NCI-H187 treated with DMSO at 0.1 percent for 48 hours (cell line): ENCODE measurements at places on chromosomes 2 and 18.

DNA sequence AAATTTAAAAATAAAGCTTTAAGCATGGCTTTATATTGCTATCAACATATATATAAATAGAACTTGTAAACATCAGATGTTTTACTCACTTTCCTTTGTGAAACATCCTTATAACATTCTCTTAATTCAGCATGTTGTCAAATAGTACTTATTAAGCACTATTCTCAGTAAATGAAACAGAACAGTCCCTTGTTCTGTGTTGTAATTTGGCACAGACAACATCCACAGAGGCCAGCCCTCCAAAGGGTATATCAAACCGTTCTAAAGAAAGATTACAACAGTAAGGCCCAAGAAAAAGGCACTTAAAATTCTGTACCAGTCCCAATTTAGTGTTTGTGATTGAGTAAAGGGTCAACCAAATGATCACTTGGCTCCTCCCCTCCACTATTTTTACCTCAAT is 46.0 kb downstream of the GAREM1 start:
- DNase-seq = no peak

DNA sequence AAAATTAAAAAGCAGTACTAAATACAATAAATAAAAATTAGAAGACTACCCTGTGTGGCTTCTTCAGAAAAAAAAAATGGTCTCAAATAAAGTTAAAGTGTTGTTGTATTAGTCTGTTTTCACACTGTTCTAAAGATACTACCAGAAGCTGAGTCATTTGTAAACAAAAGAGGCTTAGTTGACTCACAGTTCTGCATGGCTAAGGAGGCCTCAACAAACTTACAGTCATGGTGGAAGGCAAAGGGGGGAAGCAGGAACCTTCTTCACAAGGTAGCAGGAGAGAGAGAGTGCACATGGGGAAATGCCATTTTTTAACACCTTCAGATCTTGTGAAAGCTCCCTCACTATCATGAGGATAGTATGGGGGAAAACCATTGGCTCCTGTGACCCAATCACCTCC is 612.8 kb downstream of the RNF144A start:
- no peak for DNase-seq

DNA sequence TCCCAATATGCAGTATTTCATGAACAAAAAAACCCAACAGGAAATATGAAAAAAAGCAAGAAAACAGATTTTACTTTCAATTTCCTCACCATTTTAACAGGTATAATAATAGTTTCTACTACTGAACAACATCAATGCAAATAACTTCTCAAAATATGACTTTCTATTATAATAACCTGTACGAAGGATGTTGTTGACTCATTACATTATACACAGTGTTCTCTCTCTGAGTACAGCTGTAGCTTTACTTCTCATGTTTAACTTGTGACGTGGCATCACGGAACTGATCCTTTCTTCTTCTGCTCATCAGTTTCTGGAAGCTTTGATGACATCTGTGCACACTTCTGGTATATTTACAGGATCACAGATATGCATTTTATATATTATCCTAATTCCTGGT is 40.0 kb downstream of the FAM228A start:
- no peak for DNase-seq

DNA sequence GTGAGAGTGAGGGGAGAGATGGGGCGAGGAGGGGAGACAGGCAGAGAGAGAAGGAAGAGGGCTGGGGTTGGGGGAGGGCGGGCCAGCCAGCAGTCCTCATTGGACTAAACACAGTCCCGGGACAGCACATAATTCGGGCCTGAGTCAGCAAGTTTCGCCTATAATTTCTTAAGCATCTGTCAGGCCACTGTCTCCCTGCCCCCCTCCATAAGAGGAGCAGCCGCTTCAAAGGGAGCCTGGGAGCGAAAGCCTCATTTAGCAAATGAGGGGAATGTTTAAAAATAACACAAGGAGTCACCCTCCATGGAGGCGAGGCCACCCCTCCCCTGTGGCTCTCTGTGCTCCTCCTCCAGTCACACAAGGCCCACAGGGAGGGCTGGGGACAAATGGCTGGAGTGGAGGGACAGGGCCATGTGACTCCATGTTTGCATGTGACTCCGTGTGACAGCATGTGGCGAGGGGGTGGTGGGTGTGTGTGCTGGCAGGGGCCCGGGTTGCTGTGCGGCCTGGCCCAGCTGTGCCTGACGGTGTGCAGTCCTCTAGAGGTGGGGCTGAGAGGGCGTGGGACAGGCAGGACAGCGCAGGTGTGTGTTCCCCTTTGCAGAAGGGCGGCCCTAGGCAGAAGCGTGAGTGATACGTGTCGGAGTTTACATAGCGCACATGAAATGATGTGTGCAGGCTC is 162.4 kb downstream of the CELF4 start:
- DNase-seq = peak; percentile 21

DNA sequence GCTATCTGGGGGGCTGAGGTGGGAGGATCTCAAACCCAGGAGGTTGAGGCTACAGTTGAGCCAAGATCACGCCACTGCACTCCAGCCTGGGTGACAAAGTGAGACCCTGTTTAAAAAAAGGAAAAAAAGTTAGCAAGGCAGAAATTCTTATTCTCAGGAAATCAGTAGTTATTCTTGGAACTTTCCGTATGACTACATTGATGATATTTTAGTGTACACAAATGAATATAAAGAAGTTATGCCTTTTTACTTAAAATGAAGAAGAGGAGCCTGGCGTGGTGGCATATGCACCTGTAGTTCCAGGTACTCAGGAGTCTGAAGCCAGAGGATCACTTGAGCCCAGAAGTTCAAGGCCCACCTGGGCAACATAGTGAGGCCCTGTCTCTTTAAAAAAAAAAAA is 7.4 kb downstream of the SPDYA start:
- no peak for DNase-seq

GRCh38 chr2:101775636-101776035 is 78.1 kb downstream of the MAP4K4 start:
- no peak for DNase-seq

- DNase-seq = no peak
Measured at GRCh38 chr2:157181234-157181633, 76.3 kb upstream of the GALNT5 start.

GRCh38 chr2:41321351-41321750 is 726.5 kb upstream of the PKDCC start:
- DNase-seq = no peak

- DNase-seq = no peak
Measured at GRCh38 chr18:40939656-40940515, 1015.1 kb upstream of the PIK3C3 start.

DNA sequence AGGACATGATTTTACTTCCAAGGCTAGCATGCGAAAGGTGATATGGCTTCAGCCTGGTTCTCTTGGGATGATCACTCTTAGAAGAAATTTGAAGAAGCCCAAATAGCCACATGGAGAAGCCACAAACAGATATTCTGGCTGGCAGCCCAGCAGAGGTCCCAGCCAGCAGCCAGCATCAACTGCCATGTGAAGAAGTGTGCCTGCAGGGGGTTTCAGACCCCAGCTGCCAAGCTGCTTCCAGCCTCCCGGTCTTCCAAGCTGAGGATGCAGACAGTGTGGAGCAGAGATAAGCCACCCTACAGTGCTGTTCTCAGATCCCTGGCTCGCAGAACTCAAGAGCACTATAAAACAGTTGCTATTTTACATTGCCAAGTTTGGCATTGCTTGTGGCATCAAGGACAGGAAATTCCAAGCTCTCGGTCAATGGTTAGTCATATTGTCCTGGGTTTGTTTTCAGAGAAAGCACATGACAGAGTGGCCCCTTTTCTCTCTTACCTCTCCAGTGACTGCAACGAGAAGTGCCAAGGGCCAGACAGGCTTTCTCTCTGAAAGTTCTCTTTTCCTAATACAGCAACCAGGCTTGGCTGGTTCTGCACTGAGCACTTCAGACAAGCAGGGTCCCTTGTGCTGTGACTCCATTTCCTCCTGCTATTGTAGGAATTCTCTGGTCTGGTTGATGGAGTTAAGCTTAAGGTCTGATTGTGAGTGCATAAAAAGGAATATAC is 223.7 kb downstream of the ANKRD30B start:
- no peak for DNase-seq

DNA sequence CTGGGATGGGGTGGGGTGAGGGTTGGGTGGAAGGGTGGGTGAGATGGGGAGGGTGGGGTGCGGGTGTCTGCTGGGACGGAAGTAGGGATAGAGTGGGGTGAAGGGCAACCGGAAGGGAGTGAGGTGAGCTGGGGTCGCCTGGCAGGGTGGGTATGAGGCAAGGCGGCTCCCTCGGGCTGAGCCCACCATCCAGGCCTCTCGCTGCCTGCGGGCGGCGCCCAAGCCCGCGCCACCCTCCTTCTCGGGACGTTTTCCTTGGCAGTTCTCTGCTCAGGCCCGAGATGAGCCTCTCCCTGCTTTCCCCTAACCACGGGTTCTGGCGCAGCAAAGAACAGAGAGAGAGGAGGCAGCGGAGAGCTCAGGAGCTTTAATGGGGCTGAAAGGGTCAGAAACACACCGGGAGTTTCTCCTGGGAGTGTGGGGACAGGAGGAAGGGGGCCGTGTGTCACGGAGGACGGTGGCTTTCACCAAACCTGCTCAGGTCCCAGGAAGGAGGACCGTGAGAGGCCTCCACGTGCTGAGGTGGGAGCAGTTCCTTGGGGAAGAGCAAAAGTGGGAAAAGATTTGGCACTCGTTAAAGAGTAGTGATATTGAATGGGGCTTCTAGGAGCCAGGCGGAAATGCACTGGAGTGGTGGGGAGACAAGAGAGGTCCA is 4.1 kb downstream of the FEV start:
- DNase-seq = no peak

- DNase-seq = peak; percentile 44
Measured at GRCh38 chr2:202023904-202024266, 9.8 kb upstream of the FZD7 start.

DNA sequence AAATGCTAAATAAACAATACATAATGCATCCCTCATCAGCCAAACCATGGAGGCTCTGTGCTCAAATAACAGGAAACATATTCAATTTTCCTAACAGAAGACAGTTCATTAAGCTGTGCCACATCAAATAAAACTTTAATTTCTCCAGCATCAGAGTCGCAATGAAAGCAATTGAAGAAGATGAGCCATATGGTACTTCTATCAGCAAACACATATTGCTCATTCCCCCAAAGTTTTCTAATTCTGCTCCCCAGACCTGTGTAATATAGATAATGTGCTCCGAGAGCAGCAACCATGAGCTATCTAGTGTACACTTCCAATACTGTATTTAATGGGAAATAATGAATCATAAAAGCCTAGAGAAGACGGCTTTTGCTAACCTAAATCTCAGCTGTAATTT is 263.2 kb downstream of the MEIS1 start:
- no peak for DNase-seq

GRCh38 chr18:65411061-65411460 is 339.8 kb upstream of the CDH7 start:
- DNase-seq = no peak

GRCh38 chr2:7102826-7103225 is 185.6 kb downstream of the RNF144A start:
- peak; percentile 97 for DNase-seq

GRCh38 chr2:27255660-27256059 is 7.2 kb downstream of the SLC30A3 start:
- DNase-seq = no peak

DNA sequence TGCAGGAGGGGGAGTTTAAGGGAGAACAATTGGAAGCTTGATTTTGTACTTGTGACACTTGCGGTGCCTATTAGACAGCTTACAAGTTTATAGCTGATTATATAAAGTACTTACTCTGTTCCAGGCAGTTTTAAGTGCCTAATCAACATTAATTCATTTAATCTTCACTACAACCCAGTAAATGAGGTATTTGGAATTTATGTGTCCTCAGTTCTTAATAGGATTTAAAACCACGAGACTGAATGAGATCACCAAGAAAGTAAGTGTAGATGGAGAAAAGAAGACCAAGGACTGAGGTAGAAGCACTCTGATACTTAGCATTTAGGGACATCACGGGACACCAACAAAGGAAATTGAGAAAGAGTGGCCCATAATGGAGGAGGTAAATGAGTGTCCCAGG is 49.8 kb downstream of the ZC3H15 start:
- no peak for DNase-seq

DNA sequence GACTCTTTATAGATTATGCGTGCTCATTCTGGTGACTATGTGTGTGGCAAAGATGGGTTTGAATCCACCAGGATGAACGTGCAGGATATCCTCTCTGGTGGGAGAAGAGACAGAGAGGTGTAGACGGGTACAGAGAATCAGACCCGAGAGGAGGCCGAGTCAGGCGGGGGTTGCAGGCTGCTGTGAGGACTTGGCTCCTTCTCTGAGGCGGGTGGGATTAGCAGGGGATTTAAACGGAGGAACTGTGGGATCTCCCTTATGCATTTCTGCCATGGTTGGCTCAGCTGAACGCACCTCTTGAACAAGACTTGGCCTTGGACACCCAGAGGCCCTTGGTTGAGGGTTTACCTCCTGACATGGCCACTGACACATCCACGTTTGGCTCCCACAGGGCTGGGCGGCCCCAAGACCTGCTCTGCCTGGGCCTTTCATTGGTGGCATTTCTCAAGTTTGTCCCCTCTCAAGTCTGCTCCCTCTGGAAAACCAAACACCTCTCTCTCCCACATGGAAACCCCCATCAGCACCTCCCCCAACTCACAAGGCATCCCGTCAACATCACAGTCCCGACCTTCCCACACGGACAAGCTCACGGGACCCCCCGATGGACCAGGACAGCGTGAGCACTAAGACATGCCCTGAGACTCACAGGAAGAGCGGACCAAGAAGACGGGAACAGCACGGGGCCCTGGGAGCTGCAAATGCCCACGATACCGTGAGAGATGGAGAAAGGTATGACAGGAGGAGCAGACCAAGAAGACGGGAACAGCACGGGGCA is 158.3 kb downstream of the RTP5 start:
- DNase-seq = no peak

DNA sequence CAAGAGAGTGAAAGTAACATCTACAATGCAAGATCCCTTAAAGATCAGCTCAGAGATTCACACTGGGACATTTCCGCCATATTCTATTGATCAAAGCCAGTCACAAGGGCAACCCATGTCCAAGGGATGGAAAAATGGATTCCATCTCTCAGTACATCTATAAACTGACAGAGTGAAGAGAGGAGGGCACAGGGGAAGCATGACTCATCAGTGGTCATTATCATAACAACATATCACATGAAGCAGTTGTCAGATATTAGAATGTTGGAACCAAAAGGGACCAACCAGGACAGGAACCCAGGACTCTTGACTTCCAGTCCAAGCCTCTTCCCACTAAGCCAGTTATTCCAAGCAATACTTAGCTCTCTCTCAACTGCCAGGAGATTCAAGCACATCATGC is 54.9 kb upstream of the IGFBP2 start:
- DNase-seq = no peak

DNA sequence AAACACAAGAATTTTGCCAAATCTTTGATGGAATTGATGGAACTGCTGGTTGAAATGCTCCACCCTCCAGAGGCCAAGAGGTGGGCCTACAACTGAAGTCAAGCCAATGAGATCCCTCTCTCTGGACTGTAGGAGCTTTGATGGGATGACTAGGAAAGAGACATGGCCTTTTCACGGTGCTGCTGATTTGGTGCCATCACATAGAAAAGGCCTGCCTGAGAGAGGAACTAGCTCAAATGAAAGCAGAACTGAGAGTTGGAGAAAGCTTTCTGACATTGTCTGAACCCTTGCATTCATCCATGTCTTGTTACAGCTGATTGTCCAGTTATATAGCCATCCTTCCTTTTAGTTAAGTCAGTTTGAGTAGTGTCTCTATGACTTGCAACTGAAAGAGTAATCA is 283.8 kb upstream of the LYPD1 start:
- DNase-seq = no peak
